CD4-positive, alpha-beta T cell treated with Interleukin-6 at 100 ng/mL for 8 hours (primary cell): ENCODE measurements at places on chromosomes 4 and X.

DNA sequence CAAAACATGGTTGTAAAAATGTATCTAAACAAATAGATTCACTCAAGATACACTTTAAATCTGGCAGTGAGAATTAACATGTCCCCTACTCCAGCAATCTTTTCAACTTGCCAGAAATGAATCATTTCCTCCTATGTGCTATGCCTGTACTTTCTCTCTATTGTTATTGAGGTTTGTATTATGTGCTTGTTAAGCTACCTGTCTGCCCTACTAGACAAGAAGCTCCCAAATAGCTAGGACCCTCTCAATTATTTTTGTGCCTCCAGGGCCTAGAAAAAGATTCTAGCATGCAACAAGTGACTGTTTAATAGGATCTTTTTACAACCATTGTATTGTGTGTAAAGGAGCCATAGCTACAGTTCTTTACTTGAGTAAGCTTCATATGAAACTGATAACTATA lies 3.5 kb upstream of the SAP30 start:
- DNase-seq, result no peak

GRCh38 chr4:52716364-52717151 lies 34.7 kb downstream of the ERVMER34-1 start:
- no peak for DNase-seq

GRCh38 chrX:11214346-11215190 lies 78.6 kb upstream of the AMELX start:
- no peak for DNase-seq

DNA sequence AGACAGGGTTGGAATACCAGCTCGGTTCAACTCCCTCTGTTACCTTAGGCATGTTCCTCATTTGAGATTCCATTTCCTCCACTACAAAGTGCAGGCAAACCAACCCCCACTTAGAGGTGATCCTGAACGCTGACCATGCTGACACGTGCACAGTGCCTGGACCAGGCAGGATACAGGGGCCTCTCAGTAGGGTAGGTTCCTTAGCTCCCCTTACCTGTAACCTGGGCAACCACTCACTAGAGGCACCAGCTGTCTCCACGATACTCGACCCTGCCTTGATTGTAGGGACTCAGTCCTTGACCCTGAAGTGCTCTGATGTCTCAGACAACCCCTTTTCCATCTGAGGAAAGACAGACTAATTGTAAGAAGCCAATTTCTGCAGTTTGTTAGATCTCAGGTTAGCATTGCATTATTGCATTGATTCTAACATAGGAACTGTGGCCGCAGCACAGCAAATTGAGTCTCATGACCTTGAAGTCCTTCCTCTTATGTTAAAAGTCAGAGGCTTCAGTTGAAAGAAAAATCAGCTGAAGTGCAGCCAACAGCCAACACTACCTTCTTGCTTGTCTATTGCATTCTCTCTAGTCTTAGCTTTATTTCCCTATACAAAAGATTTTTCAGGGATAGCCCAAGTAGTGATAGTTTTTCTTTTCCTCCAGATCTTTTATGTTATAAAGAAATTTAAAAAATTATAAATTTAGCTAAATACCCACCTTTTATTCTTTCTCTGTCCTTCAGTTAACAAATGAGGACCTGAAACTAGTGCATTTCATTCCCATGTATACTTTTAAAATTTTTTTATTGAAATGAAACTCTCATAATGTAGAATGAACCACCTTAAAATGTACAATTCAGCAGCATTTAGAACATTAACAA lies 11.2 kb upstream of the C1QTNF7 start:
- DNase-seq, result no peak

GRCh38 chr4:159435561-159436023 lies 332.7 kb downstream of the RAPGEF2 start:
- DNase-seq, result no peak

DNA sequence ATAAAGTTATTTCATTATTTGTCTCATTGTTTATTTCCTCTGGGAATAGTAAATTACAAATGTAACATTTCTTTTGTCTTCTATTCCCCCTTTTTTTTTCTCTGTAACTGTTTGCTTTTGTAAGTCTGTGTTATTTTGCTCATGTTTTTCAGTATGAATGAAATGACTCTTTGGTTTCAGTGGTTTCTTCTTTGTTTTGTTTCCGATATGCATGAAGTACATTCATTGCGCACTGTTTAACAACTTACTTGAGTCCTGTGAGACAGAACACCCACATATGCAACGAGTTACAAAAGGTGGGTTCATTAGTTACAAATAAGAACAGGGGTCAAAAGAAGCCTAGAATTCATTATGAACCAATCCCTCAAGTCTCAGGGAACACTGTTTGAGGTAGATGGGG lies 175.0 kb upstream of the UGT8 start:
- DNase-seq, result no peak

DNA sequence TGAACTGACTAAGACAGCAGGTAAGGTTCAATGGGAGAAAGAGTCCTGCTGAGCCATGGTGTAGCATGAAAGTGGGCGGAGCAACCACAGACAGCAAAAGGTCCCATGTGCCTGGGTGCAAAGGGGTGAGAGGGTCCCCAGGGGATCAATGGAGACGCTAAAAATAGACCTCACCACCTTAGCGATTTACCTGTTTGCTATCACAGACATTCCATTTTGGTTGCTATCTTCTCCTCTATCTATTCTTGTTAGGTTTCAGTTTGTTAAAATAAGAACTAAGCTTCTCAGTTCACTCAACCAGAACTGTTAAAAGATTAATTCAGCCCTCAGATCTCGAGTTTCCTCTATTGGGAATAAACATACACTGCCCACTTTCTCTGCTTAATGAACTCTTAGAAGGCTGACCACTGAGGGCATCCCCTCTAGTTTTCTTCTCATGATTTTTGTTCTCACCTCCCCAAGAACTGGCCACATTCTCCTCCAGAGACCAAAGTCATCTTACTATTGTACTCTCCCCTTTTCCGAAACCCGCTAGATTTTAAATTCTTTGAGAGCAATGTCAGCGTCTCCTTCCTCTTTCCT lies 136.7 kb downstream of the PARM1 start:
- no peak for DNase-seq
